Vagina (tissue), 2 donors: ENCODE measurements at places on chromosomes 16 and 17.

DNA sequence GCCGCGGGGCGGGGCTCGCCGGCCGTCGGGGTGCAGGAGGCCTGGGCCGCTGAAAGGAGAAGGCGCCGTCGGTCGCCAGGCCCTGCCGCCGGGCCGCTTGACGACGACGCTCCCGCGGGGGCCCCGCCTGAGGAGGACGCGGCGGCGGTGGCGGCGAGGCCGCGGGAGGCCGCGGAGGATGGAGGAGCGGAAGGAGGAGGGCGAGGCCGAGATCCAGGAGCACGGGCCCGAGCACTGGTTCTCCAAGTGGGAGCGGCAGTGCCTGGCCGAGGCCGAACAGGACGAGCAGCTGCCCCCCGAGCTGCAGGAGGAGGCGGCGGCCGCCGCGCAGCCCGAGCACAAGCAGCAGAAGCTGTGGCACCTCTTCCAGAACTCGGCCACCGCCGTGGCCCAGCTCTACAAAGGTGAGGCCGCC is 430 bp downstream of the HAPSTR1 start:
- no peak for DNase-seq

DNA sequence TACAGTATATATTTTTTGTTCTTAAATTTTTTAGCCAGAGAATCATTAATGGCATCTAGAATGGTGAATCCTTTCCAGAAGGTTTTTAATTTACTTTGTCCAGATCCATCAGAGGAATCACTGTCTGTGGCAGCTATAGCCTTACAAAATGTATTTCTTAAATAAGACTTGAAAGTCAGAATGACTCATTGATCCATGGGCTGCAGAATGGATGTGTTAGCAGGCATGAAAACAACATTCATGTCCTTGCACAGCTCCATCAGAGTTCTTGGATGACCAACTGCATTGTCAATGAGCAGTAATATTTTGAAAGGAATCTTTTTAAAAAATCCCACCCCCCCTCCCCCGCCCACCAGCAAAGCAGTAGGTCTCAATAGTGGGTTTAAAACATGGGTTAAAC is 51.4 kb downstream of the CACNG1 start:
- DNase-seq, result no peak

DNA sequence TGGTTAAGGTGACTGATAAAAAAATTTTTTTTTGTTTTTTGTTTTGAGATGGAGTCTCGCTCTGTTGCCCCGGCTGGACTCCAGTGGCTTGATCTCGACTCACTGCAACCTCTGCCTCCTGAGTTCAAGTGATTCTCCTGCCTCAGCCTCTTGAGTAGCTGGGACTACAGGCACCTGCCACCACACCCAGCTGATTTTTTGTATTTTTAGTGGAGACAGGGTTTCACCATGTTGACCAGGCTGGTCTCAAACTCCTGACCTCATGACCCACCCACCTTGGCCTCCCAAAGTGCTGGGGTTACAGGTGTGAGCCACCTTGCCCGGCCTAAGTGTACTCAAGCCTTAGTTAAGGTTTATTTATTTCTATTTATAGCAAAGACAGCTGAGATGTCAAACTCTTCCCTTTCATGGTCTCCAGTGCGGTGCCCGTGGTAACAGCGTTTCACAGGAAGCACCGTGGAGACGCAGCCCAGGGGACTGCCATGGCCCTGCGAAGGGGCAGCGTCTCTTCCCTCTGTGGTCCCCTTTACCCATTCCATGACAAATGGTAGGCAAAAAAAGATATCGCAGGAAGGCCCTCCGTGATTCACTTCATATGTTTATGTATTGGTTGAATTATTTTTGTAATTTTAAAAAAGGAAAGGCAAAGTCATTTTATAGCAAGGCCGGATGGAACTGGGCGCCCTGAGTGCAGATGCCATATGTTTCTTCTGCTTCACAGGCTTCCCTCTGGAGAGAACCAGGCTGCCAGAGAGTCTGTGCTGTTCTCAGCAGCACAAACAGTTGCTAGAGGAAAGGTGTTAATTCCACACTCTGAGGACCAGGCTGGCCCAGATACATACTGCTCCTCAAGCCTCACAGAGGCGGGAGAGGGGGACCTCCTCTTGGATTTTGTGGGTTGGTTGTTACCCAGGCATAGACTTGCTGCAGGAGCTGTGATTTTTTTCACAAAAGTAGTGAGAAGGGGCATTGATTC is 29.2 kb downstream of the DDX19A start:
- no peak for DNase-seq

- DNase-seq, result no peak
Observed at GRCh38 chr17:65278050-65278819, 141.1 kb downstream of the RGS9 start.

GRCh38 chr16:23597003-23597756 is 1.1 kb upstream of the NDUFAB1 start:
- no peak for DNase-seq

GRCh38 chr17:33267271-33267790 is 25.8 kb downstream of the ASIC2 start:
- no peak for DNase-seq

- no peak for DNase-seq
Observed at GRCh38 chr16:57958544-57958943, 12.4 kb downstream of the CNGB1 start.

DNA sequence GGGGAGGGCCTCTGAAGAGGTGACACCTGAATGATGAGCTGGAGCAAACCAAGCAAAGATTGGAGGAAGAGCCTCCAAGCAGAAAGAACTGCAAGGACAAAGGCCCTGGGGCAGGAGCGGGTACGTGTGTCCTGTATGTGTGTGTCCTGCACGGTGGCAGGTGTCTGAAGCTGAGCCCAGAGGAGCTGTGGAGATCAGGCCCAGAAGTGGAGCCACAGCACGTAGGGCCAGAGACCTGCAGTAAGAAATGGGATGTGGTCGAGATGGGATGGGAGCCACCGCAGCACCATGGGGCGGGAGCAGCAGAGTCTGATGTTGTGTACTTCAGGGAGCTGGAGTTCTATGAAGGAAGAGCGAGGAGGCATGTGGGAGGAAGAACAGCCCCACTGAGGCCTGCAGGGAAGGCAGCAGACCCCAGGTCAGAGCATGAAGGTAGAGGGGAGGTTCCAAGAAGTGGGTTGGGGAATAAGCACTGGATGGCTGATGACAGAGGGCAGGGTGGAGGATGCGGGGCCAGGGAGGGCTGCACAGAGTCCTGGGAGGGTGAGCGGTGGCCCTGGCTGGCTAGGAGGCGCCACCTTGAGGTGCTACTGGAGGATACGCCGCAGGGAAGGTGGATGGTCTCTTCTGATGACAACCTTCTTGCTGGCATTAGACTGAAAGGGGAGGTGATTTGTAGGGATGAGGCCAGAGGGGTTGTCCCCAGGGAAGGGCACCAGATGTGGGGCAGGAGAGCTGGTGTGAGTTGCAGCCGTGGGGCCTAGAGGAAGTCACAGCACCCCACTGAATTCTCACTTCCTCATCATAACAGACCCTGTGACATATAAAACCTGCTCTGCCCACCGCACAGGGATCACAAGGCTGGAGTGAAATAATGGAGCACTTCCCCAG is 10.6 kb upstream of the CETP start:
- no peak for DNase-seq

GRCh38 chr17:83161298-83162034 is 82.1 kb downstream of the METRNL start:
- DNase-seq, result peak; percentile 95

- no peak for DNase-seq
Observed at GRCh38 chr17:10058921-10059683, 139.3 kb downstream of the GAS7 start.

GRCh38 chr17:10061111-10061845 is 137.1 kb downstream of the GAS7 start:
- no peak for DNase-seq

GRCh38 chr17:12618557-12618956 is 47.1 kb upstream of the MYOCD start:
- no peak for DNase-seq

GRCh38 chr17:81601525-81602120 is 35.3 kb downstream of the NPLOC4 start:
- no peak for DNase-seq

- no peak for DNase-seq
Observed at GRCh38 chr16:3807425-3808123, 72.9 kb downstream of the CREBBP start.

DNA sequence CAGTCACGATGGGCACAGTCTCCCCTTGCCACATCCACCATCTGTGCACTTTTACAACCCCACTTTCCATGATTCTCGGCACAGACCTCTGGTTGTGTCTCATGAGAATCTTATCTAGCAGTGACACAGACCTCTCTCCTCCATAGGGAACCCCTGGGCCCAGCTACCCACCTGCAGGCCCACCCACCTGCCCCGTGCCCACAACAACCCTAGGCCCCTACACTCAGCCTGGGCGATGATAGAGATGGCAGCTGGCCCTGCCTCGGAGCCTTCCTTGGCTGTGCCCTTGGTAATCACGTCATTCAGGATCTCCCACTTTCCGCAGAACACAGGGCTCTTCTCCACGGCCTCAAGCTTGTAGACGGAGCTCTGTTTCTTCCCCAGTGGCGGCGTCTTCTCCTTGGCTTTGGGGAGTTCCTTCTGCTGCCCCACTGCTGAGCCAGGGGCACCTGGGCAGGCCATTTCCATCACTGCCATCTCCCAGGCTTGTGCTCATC is 26.5 kb downstream of the MAP3K14 start:
- DNase-seq, result no peak

DNA sequence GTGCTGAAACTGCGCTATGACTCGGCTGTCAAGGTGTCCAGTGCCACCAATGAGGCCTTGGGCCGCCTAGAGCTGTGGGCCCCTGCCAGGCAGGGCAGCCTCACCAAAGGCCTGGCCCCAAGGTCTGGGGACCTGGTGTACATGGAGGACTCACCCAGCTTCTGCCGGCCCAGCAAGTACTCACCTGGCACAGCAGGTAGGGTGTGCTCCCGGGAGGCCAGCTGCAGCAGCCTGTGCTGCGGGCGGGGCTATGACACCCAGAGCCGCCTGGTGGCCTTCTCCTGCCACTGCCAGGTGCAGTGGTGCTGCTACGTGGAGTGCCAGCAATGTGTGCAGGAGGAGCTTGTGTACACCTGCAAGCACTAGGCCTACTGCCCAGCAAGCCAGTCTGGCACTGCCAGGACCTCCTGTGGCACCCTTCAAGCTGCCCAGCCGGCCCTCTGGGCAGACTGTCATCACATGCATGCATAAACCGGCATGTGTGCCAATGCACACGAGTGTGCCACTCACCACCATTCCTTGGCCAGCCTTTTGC is 25.0 kb downstream of the WNT9B start:
- DNase-seq, result no peak

DNA sequence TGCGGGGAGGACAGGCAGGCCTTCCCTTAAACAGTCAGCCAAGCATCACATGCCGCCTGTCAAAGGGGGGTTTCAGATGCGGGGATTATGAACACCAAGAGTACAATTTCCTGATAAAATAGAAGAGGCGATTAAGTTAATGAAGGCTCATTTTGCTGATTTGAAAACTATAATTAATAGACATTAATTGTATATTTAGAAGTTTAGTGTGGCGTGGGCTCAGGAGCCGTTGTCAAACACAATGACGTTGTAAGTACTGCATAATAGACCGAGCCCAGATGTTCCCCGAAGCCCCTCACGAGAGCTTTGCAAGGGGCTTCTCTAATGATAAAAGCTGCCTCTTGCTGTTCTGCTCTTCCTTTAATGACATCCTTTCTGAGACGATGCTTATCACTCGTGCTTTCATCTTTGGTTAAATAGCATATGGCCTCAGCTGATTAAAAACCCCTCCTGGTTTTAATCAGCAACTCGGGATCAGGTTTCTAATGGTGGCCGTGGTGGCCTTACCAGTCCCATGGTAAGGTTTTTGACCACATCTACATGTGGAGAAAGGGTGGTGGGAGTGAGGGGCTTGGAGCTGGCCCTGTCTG is 28.2 kb downstream of the SNX20 start:
- no peak for DNase-seq

DNA sequence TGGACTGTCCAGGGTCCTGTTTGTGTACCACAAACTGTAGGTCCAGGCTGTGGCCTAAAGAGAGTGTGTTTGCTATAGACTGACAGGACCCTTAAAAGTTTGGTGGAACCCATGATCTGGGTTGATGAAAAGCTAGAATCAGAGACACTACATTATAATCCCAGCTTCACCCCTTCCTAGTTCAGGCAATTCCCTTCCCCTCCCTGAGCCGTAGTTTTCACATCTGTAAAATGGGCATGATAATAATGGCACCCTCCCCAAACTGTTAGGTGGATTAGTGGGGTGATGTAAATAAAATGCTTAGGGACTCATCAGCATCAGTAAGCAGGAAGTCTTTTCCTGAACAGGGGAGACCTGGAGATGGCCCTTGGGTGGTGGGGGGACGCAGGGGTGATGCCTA is 2.5 kb downstream of the SCNN1B start:
- DNase-seq, result no peak

GRCh38 chr16:2236337-2237101 is at the start of gene DNASE1L2:
TSS of gene DNASE1L2 (plus strand) at chr16:2236444. CDS start at chr16:2236817, 373 bp downstream.
- no peak for DNase-seq

GRCh38 chr17:60229188-60229802 is 79.5 kb downstream of the CA4 start:
- no peak for DNase-seq

DNA sequence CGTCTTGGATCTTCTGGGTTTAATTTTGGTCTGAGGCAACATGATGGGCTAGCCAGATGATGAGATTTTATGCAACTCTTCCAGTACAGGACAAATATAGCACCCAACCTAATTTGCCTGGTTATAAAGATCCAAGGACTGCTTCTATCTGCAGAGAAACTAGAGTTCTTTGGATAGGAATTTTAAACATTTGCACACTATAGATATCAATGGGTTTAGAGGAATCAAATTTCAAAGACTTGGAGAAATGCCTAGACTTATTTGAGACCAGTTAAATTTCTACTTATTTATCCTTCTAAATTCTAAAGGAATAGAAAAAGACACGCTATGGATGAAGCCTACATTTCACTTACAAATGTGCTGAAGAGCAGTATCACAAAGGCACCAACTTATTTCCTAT is 12.6 kb downstream of the PMFBP1 start:
- no peak for DNase-seq

DNA sequence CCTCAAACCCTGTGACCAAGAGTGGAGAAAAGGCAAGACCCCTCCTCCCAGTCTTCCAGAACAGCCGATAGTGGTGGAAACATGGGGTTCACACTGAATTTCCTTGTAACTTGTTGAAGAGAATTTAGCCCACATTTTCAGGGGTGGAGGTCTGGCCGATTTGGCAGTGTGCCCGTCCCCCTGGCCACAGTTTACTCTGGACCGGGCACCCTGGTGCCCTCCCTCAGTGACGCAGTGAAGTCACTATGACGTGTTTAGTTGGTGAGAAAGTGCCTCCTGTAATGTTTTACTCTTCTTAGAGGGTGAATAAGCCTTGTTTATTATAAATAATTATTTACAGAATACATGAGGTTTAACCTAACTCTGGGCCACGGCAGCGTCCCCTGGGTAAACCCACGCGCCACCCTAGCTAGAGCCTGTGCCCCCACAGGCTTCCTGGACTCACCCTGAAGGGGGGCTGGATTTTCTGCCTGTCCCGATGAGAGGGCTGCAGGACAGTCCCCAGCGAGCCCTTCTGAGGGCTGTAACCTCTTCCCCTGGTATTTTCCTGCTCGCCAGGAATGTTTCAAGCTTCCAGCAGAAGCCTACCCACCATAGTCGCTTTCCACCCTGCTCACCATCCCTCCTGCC is 316.9 kb downstream of the SEC14L1 start:
- no peak for DNase-seq

DNA sequence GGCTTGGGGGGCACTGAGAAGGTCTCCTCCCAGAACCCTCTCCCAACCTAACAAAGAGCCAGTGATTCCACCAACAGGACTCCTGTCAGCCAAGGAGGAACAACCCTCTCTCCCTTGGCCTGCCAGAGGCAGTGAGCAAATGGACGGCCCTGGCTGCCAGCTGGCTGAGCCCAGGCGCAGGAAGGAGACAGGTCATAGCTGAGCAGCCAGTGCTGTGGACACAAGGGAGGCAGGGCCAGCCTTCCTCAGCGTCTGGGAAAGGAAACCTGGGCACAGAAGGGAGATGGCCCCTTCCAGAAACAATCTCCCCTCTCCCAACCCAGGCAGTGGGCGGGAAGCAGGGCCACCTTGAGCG is 2.1 kb downstream of the MPO start:
- no peak for DNase-seq
